ENCODE measurements at places on chromosomes 7 and 10.

DNA sequence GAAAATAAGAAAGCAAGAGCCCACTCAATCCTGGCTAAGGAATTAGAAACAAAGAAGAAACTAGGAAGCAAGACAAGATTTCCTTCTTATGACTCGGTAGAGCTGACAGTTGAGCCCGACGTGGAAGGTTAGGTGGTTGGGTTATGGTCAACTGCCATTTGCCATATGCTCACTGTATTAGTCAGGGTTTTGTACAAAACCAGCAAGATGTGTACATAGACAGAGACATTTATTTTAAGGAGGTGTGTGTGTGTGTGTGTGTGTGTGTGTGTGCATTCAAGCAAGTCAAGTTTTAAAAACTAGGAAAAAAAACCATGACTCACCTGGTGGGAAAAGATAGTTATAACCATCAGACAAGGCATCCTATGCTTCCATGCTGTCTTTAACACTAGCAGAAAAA, 158.5 kb downstream of the VPS50 start:
- no peak for DNase-seq

- DNase-seq, result no peak
Observed at GRCh38 chr7:30750683-30751650, 968 bp upstream of the INMT start.

DNA sequence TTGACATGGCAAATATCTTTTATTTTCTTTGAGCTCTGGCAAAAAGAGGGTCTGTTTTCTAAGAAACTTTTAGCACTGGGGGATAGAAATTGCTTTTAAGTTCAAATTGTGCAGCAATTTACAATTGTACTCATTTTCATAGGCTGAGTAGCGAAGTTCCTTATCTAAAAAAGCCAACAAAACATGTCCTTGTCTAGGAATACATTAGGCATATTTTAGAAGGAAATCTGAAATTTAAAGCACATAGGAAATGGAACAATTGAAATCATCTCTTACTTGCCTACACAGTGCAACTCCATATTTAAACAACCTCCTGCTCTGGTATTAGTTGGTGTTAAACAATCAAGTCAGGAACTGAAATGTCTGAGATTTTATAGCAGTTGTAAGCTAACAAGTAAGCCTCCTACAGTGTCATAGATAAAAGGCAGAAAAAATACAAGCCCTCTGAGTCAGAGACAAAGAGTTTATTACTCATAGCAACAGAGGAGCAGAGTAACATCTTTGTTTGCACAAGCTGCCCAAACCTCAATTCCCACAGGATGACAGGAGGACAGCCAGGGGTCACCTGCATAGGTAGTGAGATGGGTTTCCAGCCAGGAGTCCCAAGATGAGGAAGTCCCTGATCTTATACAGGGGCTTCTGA, 280.2 kb upstream of the HGF start:
- no peak for DNase-seq

DNA sequence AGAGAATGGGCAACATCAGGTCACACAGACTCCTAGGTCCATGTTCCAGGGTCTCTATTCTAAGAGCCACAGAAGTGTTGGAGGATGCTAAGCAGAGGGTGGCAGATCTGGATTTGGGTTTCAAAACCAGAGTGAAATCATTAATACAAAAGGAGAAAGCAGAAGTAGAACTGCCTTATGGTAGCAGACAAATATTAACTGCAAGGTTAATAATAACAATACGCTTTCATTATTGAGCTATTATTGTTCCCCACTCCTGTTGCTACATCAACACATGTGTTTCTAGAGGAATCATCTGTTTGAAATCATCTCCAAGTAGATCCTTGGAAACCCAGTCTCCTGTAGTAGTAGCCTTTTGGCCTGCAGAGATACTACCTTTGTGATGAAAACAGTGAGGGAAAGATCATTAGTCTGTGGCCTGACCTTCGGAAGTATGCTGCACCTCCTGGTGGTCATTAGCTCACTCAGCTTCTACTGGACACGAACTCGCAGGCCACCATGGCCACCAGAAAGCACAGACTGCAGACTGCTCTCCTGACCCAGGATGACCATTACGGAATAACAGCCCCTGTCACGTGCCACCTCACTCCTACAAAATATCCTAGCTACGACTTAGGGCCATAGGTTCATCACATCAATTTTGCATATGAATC, 84.6 kb downstream of the XPNPEP1 start:
- DNase-seq, result no peak

- DNase-seq, result no peak
Observed at GRCh38 chr7:84193747-84194146, 842 bp downstream of the SEMA3A start.

DNA sequence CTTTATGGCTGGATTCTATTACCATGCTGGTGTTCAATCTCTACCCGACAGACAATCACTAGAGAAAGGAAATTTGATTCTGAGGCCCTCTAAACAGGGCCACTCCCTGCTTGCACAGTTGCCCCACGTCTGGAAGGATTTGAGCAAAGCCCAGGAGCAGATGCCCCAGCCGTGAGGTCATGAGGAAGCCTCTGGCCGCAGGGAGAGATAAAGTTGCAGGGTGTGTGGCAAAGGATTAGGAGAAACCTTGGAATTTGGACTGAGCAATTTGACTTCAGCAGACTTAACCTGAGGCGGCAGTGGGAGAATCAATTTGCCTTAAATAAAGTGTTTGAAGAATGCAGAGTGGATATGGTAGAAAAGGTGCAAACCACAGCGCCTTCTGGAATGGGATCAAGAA, 40.2 kb upstream of the KLF6 start:
- DNase-seq, result no peak

GRCh38 chr7:32042900-32043299, 27.3 kb downstream of the PDE1C start:
- DNase-seq, result no peak

- no peak for DNase-seq
Observed at GRCh38 chr7:31310321-31310935, 30.1 kb downstream of the NEUROD6 start.

DNA sequence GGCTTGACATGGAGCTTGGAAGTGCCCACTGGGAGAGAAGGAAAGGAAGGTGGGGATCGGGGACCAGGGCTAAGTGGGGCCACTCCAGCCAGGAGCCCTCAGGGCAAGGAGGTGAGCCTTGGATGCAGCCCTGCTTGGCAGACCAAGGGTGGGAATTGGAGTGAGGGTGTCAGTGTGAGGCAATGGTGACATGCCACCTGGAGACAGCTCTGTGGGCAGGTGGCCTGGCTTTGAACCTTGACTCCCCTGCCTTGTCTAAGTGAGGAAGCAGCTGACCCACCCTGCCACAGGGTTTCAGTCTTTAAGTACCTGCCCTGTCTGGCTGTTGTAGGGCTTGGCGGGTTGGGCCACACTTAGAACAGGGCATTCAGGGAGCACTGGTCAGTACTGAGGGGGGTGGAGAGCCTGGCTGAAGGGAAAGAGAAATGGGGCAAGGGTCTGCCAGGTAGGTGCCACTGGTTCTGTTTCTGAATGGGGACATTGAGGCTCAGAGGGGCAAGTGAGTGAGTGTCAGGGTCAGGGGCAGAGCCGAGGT, 4.8 kb downstream of the RAMP3 start:
- DNase-seq, result no peak

DNA sequence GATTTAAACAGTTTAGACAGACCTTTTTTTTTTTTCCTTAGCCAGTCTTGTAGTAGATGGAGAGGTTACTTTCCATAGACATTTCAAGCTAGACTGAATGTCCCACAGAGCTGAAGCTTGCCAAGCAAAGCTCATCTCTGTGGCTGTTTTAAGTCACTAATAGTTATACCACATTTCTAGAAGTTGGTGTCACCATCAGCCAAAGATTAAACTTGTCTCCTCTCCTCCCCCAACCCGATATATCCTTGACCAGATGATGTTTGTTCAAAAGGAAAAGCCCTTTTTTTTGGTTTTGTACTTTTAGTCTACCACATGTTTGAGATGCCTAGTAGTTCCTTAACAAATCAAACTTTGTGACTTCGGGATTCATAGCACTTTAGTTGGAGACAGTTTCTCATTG, 66.1 kb downstream of the ADD3 start:
- no peak for DNase-seq

- DNase-seq, result no peak
Observed at GRCh38 chr7:149825567-149826343, 12.4 kb upstream of the ZNF862 start.

DNA sequence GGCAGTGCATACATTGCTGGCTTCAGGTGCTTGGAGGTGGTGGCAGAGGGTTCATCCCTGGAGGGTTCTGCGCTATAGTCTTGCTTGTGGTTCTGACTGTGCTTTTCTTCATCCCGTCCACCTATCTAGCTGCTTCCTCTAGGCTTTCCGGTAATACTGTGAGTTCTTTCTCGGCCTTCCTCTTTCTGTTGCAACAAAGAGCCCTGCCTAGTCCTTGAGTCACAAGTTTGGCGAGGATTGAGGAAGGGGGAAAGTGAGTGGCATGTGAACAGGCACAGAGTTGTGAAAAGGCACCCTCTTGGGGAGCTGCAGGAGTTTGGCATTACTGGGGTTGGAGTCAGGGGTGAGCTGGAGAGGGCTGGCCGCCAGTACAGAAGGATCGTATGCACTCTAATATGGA, 123.0 kb downstream of the SH2D4B start:
- DNase-seq, result peak; percentile 87

DNA sequence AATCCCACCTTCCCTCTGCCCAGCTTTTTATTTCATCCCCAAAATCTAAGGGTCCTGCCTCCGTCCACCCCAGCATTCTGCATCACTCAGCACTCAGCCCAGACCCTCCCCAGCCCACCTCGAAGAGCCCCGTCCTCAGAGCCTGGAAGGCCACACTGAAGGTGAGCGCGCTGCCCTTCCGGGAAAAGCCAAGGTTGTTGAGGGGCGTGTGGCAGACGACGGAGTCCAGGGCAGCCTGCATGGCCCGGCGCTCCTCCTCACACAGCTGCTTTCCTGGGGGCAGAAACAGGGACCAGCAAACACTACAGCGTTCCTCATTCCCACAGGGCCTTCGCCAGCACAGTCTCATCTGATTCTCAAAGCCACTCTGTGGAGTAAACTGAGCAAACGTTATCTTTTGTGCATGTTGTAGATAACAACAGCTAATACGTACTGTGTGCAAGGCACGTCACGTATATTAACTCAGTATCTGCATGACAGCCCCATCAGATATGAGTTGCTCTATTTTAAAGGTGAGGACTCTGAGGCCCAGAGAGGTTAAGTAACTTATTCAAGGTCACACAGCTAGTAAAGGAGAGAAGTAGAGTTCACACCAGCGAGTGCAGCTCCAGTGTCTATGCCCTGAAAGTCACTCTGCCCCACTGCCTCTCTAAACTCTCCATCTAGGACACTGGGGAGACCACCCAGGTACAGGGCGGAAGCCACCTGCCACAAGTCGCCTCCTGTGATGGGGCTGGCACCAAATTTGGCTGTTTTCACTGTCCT, 2.8 kb downstream of the TRAPPC14 start:
- no peak for DNase-seq

- DNase-seq, result peak; percentile 21
Observed at GRCh38 chr10:62803724-62804355, 680 bp upstream of the ADO start.

GRCh38 chr10:78651287-78651686, 417.5 kb upstream of the ZMIZ1 start:
- peak; percentile 87 for DNase-seq

DNA sequence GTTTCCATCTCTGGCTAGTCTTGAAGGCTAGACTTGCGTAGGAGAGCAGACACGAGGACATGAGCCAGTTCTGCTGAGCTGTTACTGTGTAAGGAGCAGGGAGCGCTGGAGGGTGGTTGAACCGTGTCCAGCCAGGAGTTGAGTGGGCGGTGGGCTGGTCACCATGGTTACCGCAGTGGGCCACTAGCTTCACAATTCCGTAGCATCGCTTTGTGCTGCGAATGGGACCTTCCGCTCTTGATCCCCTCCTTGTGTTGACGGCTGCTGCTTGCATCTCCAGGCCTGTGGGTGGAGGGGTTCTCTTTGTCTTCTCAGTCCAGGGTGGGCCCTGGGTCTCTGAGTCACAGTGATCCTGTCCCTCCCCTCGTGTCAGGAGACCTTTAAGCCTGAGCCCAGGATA, 49.4 kb upstream of the OCM start:
- no peak for DNase-seq

DNA sequence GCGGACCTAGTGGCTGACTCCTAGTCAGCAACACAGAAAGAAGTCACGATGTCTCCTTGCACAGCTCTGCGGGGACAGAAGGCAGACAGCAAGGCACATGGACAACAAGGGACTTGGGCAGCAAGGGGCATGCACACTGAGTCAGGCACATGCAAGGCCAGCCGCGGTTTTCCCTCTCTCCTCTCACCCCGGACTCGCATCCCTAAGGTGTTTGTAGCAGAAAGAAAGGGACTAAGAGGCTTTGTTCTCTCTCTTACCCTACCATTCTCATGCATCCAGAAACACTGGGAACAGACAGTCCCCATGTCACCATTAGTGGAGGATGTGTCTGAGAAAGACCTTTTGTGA, 193.3 kb upstream of the PHF14 start:
- DNase-seq, result no peak

- no peak for DNase-seq
Observed at GRCh38 chr7:46015107-46015868, 94.2 kb upstream of the IGFBP3 start.

DNA sequence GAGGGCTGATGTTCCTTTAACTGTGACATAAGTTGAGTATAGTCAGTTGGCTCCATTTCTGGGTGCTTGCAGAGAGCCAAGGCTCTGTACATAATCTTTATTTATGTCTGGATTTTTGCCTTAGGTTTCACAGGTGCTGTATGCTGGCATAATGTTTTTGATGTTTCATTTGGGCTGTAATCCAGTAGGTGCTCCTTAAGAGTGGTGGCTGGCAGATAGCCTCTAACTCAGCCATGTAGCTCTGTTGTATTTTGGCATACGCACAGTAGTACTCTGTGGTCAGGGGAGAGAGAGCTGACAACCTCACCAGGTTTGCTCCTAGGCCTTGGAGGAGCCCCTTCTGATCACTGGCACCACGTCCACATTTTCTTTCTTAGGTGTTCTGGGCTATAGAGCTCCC, 61.1 kb downstream of the RNF133 start:
- DNase-seq, result no peak

- DNase-seq, result no peak
Observed at GRCh38 chr7:25619381-25619780, 391.1 kb upstream of the NPVF start.

DNA sequence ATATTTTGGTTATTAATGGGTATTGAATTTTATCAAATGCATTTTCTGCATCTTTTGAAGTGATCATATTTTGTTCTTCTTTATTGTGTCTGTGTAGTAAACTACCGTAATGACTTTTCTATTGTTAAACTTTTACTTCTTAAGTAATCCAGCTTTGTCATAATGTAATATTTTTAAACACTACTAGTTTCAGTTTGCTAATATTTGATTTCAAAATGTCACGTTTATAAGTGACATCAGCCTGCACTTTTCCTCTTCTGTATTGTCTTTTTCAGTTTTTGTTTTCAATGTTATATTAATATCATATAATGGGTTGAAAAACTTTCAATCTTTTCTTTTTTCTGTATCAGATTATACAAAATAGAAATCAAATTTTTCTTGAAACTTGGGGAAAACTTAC, 71.6 kb upstream of the ANKRD1 start:
- DNase-seq, result no peak
